ENCODE measurements at places on chromosomes 6 and 20.

GRCh38 chr6:85372915-85373270 lies 77.0 kb upstream of the NT5E start:
- DNase-seq, result no peak

DNA sequence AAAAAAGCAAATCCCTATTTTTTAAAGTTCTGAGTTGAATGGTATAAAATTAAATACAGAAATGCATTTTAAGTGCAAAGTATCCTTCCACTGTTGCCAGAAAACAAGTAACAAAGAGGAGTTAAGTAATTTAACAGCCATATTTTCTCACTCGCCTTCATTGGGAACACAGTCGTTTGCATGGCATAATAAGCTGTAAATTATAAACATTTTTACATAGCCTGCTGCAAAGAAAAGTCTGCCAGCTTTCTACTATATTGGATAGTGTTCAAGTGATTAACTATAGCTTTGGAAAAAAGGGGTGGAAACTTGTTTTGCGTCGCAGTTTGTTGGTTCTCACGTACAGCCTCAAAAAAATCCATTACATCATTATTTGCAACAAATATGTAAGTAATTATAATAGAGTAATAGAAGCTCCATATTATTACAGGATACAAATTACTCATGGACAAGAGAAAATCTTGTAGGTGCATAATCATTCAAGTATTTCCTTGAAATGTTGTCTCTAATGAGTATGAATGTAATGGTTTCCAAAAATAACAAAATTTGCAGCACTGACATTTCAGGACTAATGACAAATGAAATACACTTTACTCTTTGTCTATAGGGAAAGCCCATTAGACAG lies 139.3 kb downstream of the PDSS2 start:
- DNase-seq, result no peak

GRCh38 chr6:4613381-4613780 lies 162.8 kb upstream of the CDYL start:
- no peak for DNase-seq

DNA sequence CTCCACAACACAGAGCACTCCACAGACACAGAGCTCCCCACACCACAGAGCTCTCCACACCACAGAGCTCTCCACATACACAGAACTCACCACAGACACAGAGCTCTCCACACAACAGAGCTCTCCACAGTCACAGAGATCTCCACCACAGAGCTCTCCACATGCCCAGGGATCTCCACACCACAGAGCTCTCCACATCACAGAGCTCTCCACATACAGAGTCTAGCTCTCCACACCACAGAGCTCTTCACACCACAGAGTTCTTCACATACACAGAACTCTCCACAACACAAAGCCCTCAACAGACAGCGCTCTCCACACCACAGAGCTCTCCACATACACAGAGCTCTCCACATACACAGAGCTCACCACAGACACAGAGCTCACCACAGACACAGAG lies 55.3 kb downstream of the ERMARD start:
- no peak for DNase-seq

DNA sequence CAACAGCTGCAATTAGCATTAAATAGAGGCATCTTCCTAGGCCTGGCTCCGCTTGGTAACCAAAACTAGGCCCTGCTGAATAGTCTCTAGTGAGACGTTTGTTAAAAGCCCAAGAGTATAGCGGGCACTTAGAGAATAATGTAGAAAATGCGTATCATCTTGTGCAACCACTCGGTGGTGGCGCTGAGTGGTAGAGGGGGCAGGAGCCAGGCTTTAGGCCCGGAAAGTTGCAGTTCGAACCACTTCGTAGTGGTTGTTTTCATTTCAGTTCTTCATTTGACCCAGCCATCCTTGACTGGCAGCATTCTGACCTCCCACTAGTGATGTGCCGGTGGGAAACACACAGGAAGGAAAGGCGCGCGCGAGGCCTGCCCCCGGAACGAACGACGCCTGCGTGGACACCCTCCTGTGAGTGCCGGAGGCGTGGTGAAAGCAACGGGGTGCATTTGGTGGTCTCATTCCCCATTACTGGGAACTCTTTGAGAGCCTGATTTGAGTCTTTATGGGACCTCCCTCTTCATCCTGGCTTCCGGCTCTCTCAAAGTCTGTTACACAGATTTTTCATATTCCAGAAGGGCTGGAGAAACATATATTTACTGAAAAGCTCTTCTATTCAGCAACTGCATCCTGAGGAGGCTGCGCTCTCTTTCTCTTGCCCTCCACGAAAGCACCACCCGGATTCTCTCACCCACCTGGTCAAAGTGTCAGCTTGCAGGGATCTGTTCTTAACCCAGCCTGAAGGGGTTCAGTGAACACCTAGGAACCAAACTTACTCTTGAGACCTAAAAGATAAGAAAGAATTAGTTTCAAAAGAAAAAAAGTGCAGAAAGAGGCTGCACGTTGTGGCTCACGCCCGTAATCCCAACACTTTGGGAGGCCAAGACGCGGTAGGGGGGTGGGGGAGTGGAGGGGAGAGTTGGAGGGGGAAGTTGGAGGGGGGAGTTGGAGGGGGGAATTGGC lies 18.2 kb downstream of the GPX5 start:
- DNase-seq, result no peak

DNA sequence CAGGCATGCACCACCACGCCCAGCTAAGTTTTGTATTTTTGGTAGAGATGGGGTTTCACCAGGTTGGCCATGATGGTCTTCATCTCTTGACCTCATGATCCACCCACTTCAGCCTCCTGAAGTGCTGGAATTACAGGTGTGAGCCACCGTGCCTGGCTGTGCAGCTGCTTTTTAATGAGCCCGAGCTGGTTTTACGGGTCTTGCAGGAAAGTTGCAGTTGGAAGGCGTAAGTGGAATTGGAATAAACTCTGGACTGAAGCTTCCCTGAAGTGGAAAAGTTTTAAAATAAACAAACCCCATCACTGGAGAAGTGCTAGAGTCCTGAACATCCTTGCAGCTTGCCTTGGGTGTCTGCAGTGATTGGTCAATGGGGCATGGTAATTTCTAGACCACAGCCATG lies 40.4 kb downstream of the KIF25 start:
- DNase-seq, result no peak

- no peak for DNase-seq
Observed at GRCh38 chr20:53834062-53834442, 236.3 kb downstream of the BCAS1 start.
